Endodermal cell (in vitro differentiated cells): ENCODE measurements at places on chromosomes 6 and 20. TPM values are rescaled to one million over a fixed set of nuclear protein-coding genes. Genes with fewer than 3 reads are reported as not detected.

The TSHZ2 gene
- 0.07 and 0.25 TPM in 2 replicates for total RNA-seq

The C20orf141 gene
- not detected in 2 replicates for total RNA-seq

DNA sequence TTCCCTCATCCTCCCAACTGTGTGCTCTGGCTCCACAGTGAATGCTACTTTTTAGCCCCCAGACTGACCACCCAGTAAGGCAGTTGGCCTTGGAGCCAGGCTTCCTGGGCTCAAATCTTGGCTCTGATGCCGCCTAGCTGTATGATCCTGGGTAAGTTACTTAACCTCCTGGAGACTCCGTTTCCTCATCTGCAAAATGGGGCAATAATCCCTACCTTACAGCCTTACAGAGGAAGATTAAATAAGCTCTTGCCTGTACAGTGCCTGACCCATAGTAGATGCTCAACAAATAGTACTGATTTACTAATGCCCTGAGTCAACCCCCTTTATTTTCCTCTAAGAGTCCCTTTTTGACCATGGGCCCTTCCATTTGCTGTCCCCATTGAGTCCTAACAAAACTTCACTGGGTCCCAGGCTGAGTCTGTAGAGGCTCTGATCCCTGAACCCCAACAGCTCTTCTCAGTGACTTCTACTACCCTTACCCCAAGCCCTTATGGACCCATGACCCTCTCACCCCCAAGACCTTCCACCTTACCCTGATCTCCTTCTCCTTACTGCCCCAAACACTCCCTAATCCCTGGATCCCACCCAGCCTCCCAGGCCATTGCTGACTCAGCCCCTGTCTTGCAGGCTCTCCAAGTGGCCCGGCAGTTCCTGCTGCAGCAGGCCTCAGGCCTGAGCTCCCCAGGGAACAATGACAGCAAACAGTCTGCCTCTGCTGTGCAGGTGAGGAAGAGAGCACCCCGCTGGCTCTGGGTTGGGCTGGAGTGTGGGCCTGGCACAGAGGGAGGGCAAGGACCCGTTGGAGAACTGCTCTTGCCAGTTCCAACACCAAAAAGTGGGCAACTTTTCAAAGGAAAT, 31.4 kb downstream of the FOXP4 start:
- DNase-seq = peak; percentile 88

DNA sequence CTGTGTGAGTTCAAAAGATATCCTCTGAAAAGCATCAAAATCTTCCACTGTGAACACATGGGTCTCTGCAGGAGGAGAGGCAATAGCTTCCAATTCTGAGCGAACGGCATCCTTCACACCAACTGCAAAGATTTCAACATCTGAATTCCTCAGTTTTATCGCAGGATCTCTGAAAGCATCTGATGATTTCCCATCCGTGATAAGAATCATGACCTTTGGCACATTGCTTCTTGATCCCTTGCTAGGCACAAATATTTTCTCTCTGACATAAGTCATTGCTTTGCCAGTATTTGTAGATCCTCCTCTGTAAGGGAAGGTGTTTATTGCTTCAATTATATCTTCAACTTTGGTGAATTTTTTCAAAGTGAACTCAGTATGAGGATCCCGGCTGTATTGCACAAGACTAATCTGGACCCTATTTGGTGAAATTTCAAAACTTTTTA, 22.7 kb downstream of the COL12A1 start:
- no peak for DNase-seq

The OR12D3 gene
- not detected in 2 replicates for total RNA-seq

GRCh38 chr6:7446619-7447325, 57.2 kb downstream of the RIOK1 start:
- DNase-seq = no peak

The BPIFA3 gene
- not detected in 3 replicates for total RNA-seq

GRCh38 chr6:56437171-56437900, 190.0 kb upstream of the COL21A1 start:
- DNase-seq = no peak

The MYO6 gene
- 89.9 to 94.1 TPM (median 93.4 TPM) in 3 replicates for total RNA-seq

The LINC00237 gene
- 1.3 and 2.0 TPM in 2 replicates for total RNA-seq

The CST2 gene
- total RNA-seq = 0.62 and 1.6 TPM in 2 replicates

DNA sequence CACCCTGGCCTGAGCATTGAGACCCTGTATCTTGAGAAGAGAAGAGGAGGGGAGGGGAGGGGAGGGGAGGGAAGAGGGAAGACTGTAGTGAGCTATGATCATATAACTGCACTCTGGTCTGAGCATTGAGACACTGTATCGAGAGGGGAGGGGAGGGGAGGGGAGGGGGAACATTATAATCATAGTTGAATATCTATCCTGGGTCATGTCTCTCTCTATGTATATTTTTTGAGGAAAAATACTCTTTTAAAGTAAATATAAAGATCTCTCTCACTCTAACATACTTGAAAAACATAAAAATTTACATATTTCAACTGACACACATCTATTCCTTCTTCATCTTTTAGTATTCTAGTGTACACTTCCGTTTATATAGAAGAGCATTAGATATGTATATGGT, 431.0 kb downstream of the CDKAL1 start:
- no peak for DNase-seq

The WTAP gene
- total RNA-seq = 112 TPM in 2 replicates

The NKX2-4 gene
- total RNA-seq = not detected in 2 replicates

The ELOVL5 gene
- 105 to 122 TPM (median 108 TPM) in 3 replicates for total RNA-seq

- DNase-seq = peak; percentile 67
Observed at GRCh38 chr20:12252793-12253192, 335.1 kb downstream of the BTBD3 start.

DNA sequence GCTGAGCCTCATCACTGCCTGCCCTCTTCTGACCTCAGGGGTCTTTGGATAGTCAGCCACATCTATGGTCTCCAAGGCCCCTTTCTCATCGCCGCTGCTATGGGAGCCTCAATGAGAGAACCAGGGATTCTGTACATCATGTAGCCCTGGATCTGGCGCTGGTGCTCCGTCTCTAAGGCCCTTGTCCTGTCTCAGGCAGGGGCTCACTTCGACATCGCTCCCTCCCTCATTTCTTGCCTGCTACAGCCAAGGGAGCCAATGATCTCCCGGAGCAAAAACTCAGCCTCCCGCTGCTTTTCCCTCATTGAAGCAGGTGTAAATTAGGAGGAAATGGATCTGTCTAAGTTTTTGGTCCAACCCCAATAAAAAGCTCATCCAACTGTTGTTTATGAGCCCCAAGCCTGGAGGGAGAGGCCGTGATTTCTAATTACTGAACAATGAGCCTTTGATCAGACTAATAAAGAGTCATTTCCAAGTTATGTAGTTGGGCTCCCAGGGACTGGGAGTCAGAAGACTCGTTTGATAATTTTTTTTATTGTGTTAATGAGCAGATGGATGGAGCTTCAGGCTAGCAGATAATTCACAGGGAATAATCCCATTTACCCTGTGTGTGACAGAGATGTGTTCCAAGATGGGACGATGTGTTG, 30.9 kb downstream of the LBP start:
- DNase-seq = no peak

DNA sequence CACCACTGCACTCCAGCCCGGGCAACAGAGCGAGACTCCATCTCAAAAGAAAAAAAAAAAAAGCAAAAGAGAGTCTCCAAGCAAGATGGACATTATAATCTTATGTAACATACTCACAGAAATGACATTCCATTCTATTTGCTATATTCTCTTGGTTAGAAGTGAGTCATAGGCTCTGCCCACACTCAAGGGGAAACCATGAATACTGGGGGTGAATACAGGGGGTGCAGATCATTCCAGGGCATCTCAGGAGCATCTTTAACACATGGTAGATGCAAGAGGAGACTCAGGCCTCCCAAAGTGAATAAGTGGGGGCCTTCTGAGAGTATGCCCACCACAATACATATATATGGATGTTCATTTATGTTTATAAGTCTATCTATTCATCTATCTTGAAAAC, 18.3 kb upstream of the RANBP9 start:
- DNase-seq = no peak

DNA sequence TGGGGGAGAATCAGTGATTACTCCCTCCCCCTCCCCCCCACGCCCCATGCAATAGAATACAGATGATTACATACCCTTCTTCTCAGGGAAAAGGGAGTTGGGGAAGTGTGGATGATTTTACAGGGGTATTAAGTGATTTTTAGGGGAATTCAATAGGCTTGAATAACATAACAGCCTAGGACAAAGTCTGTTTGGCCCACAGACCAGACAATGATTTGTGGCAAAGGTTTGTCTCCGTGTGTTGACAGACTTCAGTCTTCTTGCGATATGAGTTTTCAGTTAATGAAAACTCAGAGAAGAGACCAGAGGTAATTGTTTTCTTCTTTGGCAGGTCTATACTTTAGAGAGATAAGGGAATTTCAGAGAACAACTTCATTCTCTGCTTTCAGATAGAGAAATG, 95.3 kb downstream of the OR2B2 start:
- no peak for DNase-seq

DNA sequence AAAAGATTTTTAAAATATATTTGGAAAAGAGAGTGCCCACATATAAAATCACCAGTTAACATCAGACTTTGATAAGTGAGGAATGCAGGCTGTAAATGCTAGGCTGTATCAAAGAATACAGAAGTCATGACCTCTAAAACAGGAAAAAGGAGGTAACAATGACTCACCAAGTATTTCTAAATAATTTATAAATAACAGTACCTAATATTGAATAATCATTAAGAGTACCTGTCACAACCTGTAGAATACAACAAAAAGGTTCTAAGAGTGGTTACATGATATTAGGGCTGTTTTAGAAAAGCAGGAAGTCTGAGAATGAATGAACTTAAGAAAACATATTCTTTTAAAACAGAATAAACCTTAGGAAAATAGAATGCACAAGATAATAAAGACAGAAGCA, 173.1 kb upstream of the CST7 start:
- no peak for DNase-seq

- DNase-seq = no peak
Observed at GRCh38 chr6:22569281-22570184, at the start of gene HDGFL1. HDGFL1 (plus strand) TSS chr6:22569566; CDS start chr6:22569576, 10 bp downstream.

GRCh38 chr6:137378090-137378369, 116.2 kb downstream of the OLIG3 start:
- DNase-seq = no peak

The VNN1 gene
- total RNA-seq = not detected in 3 replicates

The MTG2 gene
- 26.8 and 29.6 TPM in 2 replicates for total RNA-seq

GRCh38 chr20:57628047-57628961, 8.1 kb upstream of the ZBP1 start:
- no peak for DNase-seq

The LRRC1 gene
- total RNA-seq = 9.4 to 15.3 TPM (median 13.5 TPM) in 3 replicates

DNA sequence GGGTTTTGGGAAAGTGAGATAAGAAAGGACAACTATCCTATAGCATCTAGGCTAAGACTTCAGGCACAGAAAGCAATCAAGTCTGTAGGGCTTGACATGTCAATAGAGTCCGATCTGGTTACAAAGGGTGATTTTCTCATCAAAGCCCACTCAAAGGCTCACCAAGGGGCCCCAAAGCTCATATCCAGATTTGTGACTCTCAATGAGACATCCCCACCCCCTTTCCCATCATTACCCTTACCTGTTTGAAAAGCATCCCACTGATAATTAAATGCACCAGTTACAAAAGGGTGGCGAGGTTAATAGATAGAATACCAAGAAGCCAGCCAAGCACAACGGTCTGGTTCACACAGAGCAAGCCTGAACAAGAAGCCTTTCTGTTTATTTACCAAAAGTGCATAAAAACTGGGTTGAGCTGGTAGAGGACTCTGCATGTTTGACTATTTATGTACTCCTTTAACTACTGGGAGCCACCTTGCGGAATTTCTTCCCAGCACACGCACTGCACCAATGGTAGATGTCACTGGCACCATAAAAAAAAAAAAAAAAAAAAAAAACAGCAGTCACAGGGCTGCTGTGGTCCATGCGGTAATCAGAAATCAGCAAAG, 6.1 kb downstream of the JAG1 start:
- no peak for DNase-seq
